Sigmoid colon (tissue), 7 donors: ENCODE measurements at places on chromosomes 11 and 22. TPM values are rescaled to one million over a fixed set of nuclear protein-coding genes. Genes with fewer than 3 reads are reported as not detected.

OR52A1 gene
- not detected for total RNA-seq

- no peaks in the 10 kb centered on the region for H3K4me1 ChIP-seq
- DNase-seq = no peak
- no peak overlapping the region for H3K4me3 ChIP-seq
- H3K36me3 ChIP-seq = no peaks in the 10 kb centered on the region
These were observed 13.9 kb downstream of the CSRP3 start for GRCh38 chr11:19187833-19188258.

- DNase-seq = no peak
- H3K27me3 ChIP-seq = no peaks in the 10 kb centered on the region
- H3K27ac ChIP-seq = peak overlapping the region; percentile 68
- no peak overlapping the region for H3K4me3 ChIP-seq
These were observed 222.6 kb upstream of the PITPNB start for GRCh38 chr22:28141614-28142013.

HIKESHI gene
- 61.9 TPM for total RNA-seq

PANX3 gene
- not detected for total RNA-seq

SNX32 gene
- total RNA-seq = 1.2 TPM

DNA sequence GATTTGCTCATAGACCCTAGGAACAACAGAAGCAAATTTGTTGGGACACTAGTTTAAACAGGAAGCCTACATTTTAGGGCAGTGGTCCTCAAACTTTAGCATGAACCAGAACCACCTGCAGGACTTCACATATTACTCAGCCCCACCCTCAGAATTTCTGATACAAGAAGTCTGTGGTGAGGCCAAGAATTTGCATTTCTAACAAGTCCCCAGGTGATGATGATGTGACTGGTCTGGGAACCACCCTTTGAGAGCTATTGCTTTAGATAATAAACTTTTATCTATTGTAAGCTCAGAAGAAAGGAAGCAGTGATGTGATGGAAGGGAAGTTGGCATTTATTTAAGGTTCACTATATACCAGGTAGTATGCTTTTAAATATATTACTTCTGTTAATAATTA, 194.0 kb downstream of the FAM181B start:
- H3K27me3 ChIP-seq = no peaks in the 10 kb centered on the region
- H3K27ac ChIP-seq = no peak overlapping the region
- no peaks in the 10 kb centered on the region for H3K36me3 ChIP-seq

DNA sequence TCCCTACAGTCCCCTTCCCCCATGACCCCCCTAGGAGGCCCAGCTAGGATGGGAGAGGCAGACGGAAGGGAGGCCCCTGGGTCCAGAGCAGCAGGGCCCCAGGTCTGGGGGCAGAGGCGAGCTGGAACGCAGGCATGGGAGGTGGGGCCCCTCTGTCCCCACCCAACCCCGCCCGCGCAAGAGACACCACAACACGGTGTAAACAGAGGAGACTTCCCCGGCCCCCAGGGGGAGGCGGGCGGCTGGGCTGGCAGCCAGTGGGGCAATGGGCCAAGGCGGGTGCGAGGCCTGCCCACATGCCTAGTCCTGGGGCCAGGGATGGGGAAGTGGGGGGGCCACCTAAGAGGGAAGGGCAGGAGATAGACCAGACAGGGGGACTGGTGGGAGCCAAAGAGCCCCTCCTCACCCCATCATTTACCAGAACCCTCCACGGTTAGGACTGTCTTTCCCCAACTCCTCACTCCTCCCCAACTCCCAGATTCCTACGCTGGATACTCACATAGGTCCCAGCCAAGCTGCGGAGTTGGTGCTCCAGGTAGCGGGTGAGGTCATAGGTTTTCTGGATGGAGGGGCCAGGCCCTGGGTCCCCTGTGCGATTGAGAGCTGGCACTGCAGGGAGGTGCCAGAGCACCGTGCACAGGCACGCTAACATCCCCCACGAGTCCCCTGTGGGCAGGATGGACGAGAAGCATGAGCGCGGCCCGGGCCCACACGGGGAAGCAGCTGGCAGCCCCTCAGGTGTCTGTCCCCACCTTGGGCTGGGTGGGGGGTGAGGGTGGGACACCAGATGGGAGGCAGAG, 6.2 kb downstream of the CLCF1 start:
- H3K36me3 ChIP-seq = peaks cover 15% of the 10 kb centered on the region
- H3K4me1 ChIP-seq = peaks cover 67% of the 10 kb centered on the region
- H3K27me3 ChIP-seq = no peaks in the 10 kb centered on the region
- no peak for DNase-seq

- H3K4me1 ChIP-seq = peaks cover 49% of the 10 kb centered on the region
- H3K4me3 ChIP-seq = peak overlapping the region; percentile 60
- peak overlapping the region; percentile 88 for H3K27ac ChIP-seq
- peak; percentile 85 for DNase-seq
These were observed 15.9 kb downstream of the CRELD2 start for GRCh38 chr22:49934160-49934890.

- H3K4me1 ChIP-seq = peaks cover 7% of the 10 kb centered on the region
- H3K27ac ChIP-seq = no peak overlapping the region
- no peaks in the 10 kb centered on the region for H3K36me3 ChIP-seq
These were observed 3.6 kb upstream of the TSSK2 start for GRCh38 chr22:19127329-19128008.
